Stimulated activated CD4-positive, alpha-beta T cell treated with anti-CD3 and anti-CD28 coated beads, Interleukin-12 subunit alpha, Interleukin-12 subunit beta, amount 100 ng/mL, for 24 hours (primary cell): ENCODE measurements at places on chromosomes 1 and 21.

DNA sequence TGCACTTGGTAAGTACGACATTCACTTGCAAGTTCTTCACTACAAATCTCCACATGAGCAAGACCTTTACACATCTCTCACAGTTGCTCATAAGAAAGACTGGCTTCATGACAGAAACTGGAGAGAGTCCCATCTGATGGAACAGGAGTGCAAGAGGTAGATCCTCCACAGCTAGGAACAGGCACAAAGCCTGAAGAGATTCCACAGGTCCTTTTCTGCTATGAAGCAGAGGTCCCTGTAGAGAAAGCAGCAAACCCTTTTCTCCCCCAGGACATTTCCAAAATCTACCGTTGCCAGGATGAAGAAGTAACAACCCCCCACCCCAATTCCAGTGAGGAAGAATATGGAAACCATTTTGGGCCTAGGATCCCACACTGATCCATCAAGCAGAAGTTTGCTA lies 47.3 kb downstream of the EIF4G3 start:
- DNase-seq = no peak

- DNase-seq = no peak
These were observed 57.7 kb downstream of the ATG4C start for GRCh38 chr1:62841587-62842169.

GRCh38 chr1:115908565-115909274 lies 67.6 kb upstream of the SLC22A15 start:
- DNase-seq = no peak

GRCh38 chr1:216632980-216633379 lies 90.2 kb downstream of the ESRRG start:
- no peak for DNase-seq

DNA sequence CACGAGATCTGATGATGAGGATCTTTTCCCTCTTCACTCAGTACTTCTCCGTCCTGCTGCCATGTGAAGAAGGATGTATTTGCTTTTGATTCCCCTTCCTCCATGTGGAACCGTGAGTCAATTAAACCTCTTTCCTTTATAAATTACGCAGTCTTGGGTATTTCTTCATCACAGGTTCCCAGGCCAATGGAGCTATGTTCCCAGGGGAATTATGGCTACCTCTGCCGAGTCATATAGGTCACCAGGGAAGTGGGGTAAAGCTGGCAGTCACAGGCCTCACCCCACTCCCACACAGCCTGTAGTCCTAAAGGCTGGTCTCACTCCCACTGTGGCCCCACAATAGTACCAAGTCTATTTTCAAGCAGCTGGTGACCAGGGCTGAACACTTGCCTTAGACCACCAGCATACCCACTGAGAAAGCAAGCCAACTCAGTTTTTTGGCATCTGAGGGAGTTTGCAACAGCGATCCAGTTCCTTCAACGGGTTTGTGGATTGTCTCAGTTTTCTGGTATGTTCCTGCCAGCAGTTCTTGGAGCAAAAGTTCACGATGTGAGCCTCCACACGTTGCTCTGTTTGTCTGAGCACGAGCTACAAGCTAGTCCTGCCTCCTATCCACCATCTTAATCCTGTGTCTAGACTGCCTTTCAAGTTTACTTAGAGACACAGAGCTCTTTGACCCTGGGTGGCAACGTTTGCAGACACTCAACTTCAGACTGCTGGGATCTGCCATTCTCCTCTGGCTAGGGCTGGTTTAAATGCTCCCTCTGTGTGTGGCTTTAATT lies 104.5 kb downstream of the CENPF start:
- DNase-seq = no peak

DNA sequence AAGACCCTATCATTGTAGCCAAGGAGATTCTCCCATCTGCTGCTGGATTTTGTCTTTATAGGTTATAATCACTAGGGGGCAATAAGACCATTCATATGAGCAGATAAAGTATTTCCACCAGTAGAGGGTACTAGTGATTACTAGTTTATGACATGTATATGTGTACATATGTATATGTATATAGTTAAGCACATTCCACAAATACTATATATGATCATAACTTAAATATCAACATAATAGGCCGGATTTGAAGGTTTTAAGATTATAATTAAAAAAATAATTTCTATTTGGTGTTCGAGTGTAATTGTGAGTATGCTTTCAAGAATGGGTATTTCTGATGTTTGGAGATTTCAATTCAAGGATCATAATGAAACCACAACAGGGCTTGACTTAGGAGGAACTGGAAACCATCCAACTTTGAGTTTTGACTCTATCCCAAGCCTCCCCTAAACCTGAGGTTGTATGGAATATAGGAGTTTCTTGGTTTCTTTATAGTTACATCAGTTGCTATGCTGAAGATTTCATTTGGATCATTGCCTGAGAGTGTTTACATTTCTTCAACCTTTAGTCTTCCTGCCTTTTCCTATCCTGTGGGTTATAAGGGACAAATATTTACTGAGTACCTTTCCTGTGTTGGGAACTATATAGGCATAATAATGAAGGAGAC lies 16.9 kb downstream of the TCEANC2 start:
- DNase-seq = no peak
